ENCODE measurements at places on chromosomes 7 and 10.

- no peak for DNase-seq
These were observed 51.7 kb downstream of the COL17A1 start for GRCh38 chr10:104033966-104034365.

GRCh38 chr7:19206721-19207120 lies 61.5 kb upstream of the FERD3L start:
- no peak for DNase-seq

DNA sequence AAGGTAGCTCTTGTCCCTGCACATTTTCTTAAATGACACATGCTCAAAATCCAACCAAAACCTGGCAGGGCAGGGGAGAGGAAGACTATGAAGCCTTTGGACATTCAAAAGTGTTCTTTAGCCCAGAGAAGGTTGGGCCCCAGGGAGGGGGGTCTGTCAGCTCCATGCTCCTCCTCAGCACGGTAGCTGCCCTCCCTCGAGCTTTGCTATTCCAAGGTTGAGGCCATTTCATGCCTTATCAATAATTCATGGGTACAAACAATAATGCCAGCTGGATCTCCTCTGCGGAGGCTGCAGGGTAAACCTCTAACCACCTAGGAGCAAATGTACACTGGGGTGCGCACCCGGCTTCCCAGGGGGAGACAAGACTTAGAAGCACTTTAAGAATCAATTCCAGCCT lies 61.5 kb downstream of the SLIT1 start:
- no peak for DNase-seq

DNA sequence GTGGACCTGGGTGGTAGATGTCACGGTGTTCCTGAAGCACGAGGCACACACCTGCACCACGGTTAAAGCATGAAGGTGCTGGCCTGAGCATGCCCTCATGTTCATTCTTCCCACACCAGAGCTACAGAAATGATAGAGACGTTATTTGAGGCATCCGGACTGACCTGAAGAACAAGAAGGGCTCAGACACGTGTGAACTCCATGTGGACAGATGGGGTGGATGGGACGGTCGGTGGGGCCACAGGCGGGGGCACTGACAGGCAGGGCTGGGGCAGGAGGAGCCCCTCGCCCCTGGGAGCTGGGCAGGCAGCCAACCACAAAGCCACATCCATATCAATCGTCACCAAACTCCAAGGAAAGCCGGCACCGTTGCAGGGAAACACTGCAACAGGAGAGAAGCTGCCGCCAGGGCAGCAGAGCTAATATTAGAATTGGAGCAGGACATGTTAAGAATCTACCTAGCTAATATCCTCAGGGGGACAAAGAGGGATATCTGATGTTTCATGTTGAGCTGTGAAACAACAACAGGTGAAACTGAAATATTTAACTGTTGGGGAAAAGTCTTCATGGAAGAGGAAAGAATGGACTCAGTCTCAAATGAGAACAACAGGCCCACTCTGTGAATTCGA lies 37.8 kb upstream of the DIP2C start:
- no peak for DNase-seq

DNA sequence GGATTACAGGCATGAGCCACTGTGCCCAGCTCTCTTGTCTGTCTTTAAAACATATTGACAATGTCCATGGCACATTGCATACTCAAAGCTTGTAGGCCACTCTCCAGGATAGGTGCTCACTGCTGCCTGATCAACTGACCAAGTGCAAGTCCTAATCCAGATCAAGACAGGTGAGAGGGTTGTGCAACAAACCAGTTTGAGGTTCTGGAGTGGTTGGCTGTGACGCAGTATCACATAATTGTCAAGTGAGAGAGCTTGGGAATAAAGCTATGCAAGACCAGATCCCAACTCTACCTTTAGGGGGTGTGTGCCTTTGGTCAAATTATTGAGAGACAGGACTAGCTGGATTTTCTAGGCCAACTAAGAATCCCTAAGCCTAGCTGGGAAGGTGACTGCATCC lies 43.0 kb upstream of the OPN4 start:
- DNase-seq, result no peak

- no peak for DNase-seq
These were observed 65.3 kb downstream of the DGKB start for GRCh38 chr7:14837216-14837615.

DNA sequence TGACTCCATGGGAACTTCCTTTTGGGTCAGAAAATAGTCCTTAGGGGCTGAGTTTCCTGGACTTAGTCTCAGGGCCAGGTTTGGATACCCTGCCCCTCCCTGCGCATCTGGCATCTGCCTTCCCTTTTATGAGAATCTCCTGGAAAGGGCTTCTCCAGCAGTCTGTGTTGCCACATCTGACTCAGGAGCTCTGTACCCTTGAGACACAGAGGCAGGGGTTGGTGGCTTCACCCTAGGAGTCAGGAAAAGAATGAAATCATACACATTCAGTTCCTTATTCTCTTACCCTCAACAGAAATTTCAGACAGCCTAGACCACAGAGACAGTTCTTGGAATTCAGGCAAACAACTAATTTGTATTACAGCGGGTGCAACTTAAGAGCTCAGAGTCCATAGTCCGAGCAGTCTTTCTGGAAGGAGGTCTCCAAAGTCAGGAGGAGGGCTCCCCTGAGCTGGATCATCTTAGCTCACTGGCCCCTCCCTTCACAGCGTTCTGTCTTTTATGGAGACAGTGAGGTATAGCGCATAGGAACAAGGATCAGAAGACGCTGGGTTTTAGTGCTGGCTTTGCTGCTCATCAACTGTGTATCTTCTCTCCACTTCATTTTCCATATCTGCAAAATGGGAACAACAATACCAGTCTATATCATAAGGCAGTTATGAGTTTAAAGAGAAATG lies 3.0 kb upstream of the PLAU start:
- no peak for DNase-seq

GRCh38 chr10:80081801-80082750 lies 3.6 kb downstream of the TMEM254 start:
- no peak for DNase-seq

- no peak for DNase-seq
These were observed 210.9 kb upstream of the C7orf33 start for GRCh38 chr7:148379677-148380076.

DNA sequence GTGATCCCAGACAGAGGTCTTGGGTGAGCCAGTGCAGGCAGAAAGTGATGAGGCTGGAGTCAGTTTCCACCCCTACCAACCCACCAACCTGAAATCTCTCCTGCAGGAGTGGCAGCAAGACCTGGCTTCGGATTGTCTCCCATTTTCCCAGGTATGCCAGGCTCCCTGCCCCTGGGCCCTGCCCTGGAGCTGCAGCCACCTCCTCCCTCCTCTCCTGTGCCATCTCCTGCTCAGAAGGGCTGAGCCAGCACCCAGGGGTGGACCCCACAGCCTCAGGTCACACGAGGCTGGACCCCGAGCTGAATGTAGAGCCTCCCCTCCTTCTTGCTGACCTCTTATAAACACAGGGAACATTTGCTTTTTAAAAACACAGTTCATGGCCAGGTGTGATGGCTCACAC lies 17.0 kb upstream of the LIMK1 start:
- no peak for DNase-seq

DNA sequence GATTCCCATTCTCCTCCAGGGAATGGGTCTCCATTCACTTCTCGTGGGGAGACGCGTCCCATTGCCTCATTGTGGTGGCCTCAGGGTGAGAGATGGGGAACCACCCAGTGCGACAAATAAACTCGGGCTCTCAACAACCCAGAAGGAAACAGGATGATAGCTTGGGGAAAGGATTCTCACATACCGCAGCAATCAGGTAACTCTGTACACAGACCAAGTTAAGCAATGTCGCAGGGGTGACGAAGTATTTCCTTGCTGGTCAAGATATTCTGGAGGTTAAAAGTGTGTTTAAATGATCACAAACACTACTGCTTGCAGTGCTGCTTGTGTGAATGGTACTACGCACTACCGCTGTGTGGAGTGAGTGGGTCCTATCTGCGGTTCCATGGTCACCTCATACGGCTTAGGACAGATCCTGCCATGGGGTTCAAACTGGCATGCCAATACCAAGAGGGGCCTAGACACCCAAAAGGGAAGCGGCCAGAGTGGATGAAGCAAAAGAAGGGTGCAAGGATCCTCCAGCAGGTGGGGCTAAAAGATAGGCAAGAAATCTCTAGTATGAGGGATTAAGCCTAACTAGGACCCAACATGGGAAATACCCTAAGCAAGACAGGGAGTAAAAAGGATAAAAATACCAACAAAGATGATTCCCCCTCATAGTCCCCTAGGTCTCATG lies 143.8 kb upstream of the TMEM106B start:
- peak; percentile 24 for DNase-seq

GRCh38 chr7:156496865-156497264 lies 143.7 kb upstream of the RNF32 start:
- DNase-seq, result no peak

- DNase-seq, result no peak
These were observed 192.0 kb downstream of the OTUD1 start for GRCh38 chr10:23630885-23631284.

GRCh38 chr7:80833289-80834268 lies 85.3 kb downstream of the SEMA3C start:
- DNase-seq, result no peak

DNA sequence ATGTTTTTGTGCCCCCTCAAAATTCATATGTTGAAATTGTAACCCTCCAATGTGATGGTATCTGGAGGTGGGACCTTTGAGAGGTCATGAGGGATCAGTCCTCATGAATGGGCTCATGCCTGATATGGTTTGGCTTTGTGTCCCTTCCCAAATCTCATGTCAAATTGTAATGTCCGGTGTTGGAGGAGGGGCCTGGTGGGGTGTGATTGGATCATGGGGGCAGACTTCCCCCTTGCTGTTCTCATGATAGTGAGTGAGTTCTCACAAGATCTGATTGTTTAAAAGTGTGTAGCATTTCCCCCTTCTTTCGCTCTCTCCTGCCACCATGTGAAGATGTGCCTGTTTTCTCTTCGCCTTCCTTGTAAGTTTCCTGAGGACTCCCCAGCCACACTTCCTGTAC lies 53.4 kb downstream of the TLL2 start:
- no peak for DNase-seq

GRCh38 chr10:72261784-72262404 lies 11.8 kb upstream of the DDIT4 start:
- no peak for DNase-seq

DNA sequence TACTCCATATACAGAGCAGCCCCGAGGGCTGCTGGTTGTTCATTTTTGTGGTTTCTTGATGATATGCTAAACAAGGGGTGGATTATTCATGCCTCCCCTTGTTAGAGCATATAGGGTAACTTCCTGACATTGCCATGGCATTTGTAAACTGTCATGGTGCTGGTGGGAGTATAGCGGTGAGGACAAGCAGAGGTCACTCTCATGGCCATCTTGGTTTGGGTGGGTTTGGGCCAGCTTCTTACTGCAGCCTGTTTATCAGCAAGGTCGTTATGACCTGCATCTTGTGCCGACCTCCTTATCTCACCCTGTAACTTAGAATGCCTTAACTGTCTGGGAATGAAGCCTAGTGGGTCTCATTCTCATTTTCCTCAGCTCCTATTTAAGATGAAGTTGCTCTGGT lies 31.3 kb downstream of the GNAT3 start:
- DNase-seq, result no peak

- peak; percentile 25 for DNase-seq
These were observed 103.6 kb downstream of the SMURF1 start for GRCh38 chr7:99040104-99040958.

- no peak for DNase-seq
These were observed 44.2 kb downstream of the ZCCHC24 start for GRCh38 chr10:79401015-79401921.

GRCh38 chr7:155292680-155293226 lies 4.9 kb upstream of the INSIG1 start:
- no peak for DNase-seq

- DNase-seq, result no peak
These were observed 111.6 kb upstream of the GATA3 start for GRCh38 chr10:7942859-7943258.

GRCh38 chr10:52258799-52259425 lies 55.2 kb upstream of the DKK1 start:
- no peak for DNase-seq

DNA sequence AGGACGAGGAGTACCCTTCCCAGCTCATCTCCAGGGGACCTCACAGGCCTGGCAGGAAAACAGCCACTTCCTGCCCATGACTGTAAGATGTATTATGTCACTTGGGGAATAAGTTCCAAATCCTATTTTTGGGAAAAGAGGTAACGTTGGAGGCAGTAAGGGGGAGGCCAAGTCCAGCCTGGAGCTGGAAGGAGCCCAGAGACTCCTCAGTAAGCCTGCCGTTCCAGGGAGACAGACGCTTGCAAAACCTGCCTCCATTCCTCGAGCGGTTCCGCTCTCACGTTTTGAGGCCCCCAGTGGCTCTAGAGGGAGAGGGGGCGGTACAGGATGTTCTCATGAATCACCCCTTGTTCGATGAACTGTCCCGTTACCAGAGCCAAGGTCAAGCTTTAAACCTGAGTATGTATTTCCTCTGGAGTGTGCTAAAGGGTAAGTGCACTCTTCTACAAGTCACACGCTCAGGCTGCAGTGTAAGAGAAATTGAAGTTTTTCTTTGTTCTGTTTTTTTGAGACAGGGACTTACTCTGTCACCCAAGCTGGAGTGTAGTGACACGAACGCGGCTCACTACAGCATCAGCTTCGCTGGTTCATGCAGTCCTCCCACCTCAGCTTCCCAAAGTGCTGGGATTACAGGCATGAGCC lies 45.5 kb upstream of the CYTH3 start:
- DNase-seq, result no peak

- no peak for DNase-seq
These were observed 39.4 kb upstream of the ZNF488 start for GRCh38 chr10:47423476-47423875.

- DNase-seq, result no peak
These were observed 200.4 kb downstream of the FAM107B start for GRCh38 chr10:14574291-14574690.

GRCh38 chr7:31100871-31101270 lies 48.8 kb downstream of the ADCYAP1R1 start:
- no peak for DNase-seq

- no peak for DNase-seq
These were observed 10.2 kb downstream of the APBB1IP start for GRCh38 chr10:26448292-26448691.

DNA sequence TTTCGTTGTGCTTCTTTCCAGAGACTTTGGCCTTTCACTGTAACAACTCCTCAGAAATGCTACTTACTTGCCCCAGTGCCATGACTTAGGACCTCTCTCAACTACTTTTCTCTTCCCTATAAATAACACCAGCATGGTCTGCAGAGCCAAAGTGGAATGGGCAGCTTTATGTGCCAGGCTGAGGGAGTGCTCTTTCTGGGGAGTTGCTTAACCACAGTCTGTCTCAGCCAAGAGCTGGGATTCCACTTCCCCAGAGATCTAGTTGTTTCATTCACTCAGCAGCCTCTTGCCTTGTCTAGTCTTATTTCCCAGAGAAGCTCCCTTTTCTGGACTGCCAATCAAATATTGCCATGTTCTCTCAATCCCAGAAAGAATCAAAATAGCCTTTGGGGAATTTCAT lies 912.2 kb downstream of the GRID1 start:
- no peak for DNase-seq

DNA sequence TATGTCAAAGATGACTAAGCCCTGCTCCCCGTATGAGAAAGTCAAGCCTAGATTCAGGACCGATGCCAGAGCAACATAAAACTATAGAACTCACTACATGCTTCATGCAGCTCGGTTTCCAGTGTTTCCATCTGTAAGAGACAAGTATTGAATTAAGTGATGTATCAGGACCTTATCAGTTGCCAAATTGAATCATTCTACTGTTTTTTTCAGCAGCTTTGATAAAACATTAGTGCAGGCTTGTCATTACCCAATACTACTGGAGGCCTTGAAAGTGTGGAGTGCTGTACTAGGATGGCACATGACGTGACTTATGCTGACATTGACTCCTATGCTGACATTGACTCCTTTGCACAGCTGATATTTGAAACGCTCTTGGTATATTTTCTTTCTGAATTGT lies 10.8 kb upstream of the NRP1 start:
- no peak for DNase-seq

All from activated naive CD4-positive, alpha-beta T cell (primary cell).